Small intestine (tissue), 16 donors: ENCODE measurements at places on chromosomes 4 and X. TPM values are rescaled to one million over a fixed set of nuclear protein-coding genes. Genes with fewer than 3 reads are reported as not detected.

DNA sequence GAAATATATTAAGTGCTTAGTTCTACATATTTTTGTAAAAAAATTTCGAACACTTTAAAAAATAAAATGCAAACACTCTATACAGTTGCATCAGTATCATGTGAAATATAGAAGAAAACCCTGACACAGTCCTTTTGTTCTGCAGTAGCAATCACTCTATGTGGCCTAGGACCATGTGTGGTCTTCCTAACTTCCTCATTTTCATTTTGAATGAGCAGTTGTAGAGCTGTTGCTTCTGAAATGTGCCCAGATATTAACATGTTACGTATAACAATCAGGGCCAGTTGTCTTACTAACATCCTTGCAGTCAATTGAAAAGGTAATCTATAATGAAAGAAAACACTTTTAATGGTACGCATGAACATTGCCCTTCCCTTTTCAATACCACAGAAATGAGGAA lies 107.9 kb downstream of the ZNF827 start:
- no peak for DNase-seq

DNA sequence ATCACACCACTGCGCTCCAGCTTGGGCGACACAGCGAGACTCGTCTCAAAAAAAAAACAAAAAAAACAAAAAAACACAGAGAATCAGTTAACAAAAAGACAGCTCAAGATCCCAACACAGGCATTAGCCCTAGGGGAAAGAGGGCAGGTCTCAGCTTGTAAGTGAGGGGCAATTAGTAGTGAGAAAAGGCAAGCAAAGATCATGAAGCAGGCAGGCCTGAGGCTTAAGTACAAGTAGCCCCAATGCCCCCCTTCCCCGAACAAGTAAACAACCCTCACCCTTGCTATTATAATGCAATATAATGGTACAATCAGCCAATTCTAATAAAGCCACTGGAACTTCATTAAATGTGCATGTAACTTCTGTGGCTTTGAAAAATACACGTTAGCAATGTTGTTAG lies 17.0 kb downstream of the ADGRA3 start:
- DNase-seq, result no peak

- no peak for DNase-seq
Observed at GRCh38 chr4:2400841-2401609, 17.4 kb downstream of the ZFYVE28 start.

- peak; percentile 59 for DNase-seq
Observed at GRCh38 chr4:14178421-14178820, 550.9 kb upstream of the BOD1L1 start.

GRCh38 chr4:6115746-6116586 lies 84.4 kb downstream of the JAKMIP1 start:
- DNase-seq, result no peak

- no peak for DNase-seq
Observed at GRCh38 chr4:7427361-7427760, 7.4 kb downstream of the PSAPL1 start.

The POF1B gene
- 17.8 TPM for polyA plus RNA-seq
